Stimulated activated effector memory CD8-positive, alpha-beta T cell treated with anti-CD3 and anti-CD28 coated beads, Interleukin-12 subunit alpha, Interleukin-12 subunit beta, amount 100 ng/mL, for 72 hours (primary cell): ENCODE measurements at places on chromosomes 13 and 19.

GRCh38 chr19:19487950-19488874, 27.1 kb downstream of the TSSK6 start:
- DNase-seq: no peak

DNA sequence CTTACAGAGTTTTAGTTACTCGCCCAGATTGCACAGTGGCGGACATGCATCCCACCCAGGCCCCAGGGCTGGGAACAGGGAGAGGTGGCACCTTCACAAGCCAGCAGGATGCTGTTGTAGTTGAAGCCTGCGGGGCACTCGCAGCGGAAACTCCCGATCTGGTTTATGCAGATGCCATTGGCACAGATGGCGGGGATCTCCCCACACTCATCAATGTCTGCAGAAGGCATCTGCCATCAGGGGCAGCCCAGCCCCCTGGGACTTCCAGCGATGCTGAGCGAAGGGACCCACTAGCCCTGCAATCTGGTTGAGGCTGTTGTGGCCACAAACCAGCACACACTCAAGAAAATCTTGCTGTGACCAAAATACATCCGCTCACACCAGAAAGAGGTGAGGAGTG, 44.6 kb downstream of the CCL25 start:
- no peak for DNase-seq

DNA sequence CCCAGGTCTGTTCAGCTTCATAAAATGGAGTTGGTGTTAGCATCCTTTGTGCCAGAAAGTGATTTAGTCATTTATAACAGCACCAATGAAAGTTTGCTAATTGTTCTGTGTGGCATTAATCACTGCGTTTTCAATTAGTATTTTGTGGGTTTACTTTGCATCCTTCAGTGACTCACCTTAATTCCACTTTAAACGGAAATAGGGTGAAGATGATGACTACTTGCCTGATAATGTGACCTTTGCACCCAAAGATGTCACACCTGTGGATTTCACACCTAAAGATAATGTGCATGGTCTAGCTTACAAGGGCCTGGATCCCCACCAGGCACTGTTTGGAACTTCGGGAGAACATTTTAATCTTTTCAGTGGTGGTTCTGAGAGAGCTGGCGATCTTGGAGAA, 15.0 kb downstream of the GPATCH1 start:
- DNase-seq: no peak

GRCh38 chr19:38190793-38191192, 33.2 kb downstream of the DPF1 start:
- DNase-seq: no peak

DNA sequence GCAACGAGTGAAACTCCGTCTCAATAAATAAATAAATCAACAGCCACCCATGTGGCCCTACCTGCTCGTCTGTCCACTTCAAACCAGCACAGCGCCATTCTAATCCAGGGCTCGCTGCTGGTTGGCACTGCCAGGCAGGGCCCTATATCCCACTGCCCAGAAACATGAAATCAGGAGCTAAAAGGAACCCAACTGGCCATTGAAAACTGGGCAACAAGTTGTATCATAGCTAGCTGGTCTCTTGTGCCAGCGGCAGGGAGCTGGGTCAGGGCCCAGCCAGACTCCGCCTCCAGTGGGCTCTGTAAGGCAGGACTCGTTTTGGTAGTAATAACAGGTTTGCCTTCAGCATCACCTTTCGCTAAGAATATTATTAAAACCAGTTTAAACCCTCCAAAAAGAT, 39.3 kb downstream of the GGACT start:
- DNase-seq: no peak

DNA sequence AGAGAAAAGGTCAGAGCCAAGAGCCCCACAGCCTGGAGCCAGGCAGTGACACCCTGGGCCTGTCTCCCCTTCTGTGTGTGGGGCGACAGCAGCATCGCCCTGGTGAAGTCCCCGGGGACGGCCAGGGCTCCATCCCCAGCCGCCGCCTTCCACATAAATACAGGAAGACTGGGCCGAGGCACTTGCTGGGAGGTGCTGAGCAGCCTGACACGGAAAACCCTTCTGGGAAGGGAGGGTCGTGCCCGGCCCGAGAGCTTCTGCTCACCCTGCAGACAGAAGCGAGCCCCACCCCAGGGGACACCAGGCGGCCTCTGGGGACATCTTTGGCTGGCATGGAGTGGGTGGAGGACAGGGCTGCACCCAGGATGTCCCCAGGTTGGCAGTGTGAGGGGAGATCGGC, 5.1 kb downstream of the FGF22 start:
- DNase-seq: no peak

DNA sequence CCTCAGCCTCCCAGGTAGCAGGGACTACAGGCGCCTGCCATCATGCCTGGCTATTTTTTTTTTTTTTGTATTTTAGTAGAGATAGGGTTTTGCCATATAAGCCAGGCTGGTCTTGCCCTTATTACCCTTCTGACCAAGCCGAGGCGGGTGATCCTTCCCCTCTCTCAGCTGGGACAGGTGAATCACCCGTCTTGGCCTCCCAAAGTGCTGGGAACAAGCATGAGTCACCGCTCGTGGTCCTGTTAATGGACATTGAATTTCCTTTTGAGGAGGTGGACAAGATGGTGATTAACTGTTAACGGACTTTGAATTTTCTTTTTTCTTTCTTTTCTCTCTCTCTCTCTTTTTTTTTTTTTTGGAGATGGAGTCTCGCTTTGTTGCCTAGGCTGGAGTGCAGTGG, 10.6 kb downstream of the CD70 start:
- no peak for DNase-seq

GRCh38 chr13:108985166-108985565, 355.8 kb downstream of the MYO16 start:
- DNase-seq: no peak

DNA sequence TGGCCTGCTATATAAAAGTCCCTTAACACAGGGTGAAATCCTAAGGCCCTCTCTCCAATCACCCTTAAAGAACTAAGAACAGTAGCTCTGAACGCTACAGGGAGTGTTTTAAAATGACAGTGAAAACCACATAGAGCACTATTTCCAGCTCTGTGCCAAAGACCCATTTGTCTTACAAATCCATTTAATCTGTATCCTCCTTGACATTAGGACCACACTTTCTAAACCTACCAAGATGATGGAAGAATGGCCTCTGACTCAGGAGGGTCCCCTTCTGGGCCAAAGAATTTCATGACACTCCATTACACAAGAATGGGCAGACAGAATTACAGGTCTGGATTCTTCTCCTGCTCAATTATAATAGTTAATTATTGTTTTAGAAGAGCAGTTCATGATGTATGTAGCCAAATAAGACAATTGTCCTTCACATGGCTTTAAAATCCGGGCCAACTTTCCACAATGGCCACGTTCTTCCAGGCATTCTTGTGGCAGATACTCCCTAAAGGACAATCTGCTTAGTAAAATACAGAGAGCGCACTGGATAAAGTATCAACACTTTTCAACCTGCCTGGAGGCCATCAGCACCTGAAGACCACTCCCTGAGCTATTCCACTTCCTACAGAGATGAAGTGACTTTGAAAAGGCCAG, 61.0 kb downstream of the STK24 start:
- no peak for DNase-seq

DNA sequence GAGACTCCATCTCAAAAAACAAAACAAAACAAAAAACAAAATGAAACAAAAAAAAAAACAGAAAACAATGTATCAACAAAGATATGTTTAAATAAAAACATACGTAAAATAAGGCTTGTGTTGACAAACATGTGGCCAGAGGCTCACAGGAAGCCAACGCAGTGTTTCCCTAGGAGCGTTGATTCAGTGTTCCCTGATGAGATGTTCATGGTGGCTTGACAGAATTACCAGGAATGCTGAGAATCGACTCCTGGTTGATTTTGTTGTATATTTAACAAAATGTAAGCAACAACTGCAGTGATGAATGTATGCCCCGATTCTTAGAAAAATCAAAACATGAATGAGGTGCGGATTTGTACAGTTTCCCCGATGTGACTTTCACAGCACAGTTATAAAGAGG, 8.9 kb upstream of the ZNF787 start:
- no peak for DNase-seq

DNA sequence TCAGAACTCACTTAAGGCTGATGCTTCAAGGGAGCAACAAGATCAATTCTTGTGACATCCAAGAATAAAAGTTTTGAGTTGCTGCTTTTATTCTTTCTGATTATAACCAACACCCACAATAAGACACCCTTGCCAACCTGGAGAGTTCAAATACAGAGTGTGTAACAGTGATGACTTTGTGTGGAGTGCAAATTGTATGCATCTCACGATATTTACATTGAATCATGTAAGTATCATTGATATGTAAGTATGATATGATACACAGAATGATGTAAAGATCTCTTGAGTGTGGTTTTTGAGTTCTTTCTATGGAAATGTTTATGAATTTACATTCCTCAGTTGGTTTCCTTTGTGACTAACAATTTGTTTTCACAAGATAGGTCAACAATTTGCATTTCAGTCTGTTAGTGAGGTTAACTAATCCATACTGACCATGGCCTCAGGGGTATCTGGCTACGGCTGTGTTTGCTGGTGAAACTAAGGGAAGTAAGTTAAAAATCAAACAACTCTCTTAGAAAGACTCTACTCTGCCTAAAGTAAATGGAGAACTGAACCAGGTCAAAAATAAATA, 12.4 kb downstream of the LHFPL6 start:
- DNase-seq: no peak

DNA sequence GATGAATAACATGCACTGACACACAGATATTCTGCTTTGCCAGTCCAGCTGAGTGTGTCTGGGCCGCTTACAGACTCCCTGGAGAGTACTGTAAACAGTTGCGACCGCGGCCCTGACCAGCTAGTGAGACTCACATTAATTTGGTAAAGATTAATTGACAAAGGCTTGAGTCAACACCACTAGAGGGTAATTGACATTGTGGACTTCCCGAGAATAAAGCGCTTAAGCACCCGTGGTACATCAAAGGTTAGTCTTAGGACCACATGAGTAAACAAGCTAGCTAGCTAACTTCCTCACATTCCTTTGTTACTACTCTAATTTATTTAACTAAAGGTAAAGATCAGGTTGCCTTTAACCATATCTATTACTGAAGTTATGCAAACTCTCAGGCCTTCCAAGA, 624.4 kb upstream of the ARGLU1 start:
- DNase-seq: no peak

DNA sequence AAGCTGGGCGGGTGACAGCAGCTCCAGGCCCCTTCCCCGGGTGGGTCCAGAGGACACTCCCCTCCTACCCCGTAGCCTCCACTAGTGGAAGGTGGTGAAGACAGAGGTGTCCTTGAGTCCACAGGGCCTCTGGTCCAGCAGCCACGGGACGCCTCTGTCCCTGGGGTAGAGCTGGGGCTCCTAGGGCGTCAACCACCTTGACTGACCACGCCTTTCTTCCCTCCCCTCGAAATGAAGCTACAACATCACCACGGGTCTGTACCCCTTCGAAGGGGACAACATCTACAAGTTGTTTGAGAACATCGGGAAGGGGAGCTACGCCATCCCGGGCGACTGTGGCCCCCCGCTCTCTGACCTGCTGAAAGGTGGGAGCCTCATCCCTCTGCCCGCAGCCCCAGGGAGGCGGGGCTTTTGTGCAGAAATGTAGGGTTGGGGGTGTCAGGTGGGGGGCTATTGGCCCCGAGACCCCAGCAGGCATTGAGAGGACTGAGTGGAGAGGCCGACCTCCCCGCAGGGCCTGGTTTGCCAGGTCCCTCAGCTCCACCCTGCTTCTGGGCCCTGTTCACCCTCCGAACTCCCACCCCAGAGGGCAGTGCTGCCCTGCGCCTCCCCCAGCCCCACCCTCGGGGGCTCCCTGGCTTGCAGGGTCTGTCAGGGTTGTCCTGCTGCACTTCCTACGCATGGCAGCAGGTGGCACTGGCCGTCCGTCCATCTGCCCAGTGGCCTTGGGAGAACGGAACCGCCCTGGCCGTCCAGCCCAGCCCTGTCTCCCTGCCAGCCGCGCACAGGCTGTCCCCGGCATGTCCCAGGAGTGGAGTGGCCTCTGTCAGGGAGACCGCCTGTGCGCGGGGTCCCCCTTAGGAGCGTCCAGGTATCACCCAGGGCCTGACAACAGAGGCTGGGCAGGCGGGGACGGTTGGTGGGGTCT, 15.7 kb downstream of the STK11 start:
- no peak for DNase-seq

- DNase-seq: no peak
Measured at GRCh38 chr19:8036434-8037099, 16.0 kb upstream of the CCL25 start.

DNA sequence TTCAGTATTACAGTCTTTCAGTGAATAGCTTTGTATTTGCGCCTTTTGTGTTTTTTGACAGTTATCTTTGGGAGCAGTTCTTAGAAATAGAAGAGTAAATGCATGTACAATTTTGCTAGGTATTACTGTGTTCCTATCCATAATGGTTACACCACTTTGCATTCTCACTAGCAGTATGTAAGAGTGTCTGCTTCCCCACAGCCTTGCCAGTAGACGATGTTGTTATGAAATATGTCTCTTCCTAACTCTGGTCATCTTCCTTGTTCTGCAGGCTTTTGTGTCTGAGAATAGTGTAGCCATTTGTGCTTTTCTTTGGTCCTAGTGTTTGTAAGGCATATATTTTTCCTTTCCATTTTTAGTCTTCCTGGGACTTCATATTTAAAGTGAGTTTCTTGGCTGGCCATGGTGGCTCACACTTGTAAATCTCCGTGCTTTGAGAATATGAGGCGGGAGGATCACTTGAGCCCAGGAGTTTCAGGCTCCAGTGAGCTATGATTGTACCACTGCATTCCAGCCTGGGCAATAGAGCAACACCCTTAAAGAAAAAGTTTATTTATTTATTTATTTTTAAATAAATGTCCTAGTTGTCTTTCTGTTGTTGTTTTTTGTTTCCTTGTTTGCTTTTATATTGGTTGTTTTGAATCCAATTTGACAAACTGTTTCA, 140.3 kb downstream of the PDS5B start:
- no peak for DNase-seq

DNA sequence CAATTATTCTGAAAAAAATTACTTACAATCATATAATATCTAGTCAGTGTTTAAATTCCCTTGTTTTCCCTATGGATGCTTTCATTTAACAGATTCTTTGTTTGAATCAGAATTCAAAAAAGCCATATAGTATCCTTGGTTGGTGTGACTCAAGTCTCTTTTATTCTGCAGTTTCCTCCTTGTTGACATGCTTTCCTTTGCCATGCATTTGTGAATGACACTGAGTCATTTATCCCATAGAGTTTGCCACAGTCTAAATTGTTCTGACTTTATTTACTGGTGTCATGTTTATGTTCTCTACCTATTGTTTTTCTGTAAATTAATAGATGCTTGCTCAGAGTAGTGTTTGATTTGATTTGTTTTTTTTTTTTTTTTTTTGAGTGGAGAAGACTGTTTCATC, 893.8 kb upstream of the SLC10A2 start:
- DNase-seq: no peak

- DNase-seq: no peak
Measured at GRCh38 chr19:16591803-16592556, 19.8 kb upstream of the SLC35E1 start.

DNA sequence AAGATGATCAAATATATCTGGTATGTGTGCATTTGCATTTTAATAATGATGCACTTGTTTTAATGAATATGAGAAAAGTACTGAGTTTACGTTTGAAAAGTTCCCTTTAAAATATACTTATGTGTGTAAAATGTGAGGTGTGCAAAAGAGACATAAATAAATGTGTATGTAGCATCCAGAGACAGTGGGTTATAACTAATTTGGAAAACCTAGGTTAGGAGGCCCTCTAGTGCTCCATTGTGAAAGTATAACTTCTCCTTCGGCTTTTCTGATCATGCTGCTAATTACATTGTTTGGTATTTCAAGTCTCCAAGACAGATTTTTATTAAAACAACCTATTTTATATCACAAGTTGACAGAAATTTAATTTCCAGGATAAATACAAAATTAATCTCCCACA, 30.1 kb downstream of the SCEL start:
- no peak for DNase-seq
